ENCODE measurements at places on chromosomes 6 and 20. TPM values are rescaled to one million over a fixed set of nuclear protein-coding genes. Genes with fewer than 3 reads are reported as not detected.

Gene KCNQ2
- 3.2 TPM for total RNA-seq

Gene FAM83D
- 7.7 TPM for total RNA-seq

Gene BEND6
- 0.97 TPM for total RNA-seq

Gene C4A
- 6.1 TPM for total RNA-seq

Gene SLC17A2
- total RNA-seq: not detected

- DNase-seq: no peak
- H3K4me3 ChIP-seq: no peak overlapping the region
- peaks cover 18% of the 10 kb centered on the region for H3K4me1 ChIP-seq
- H3K27me3 ChIP-seq: no peaks in the 10 kb centered on the region
Observed at GRCh38 chr6:134431421-134431859, 113.5 kb upstream of the SGK1 start.

DNA sequence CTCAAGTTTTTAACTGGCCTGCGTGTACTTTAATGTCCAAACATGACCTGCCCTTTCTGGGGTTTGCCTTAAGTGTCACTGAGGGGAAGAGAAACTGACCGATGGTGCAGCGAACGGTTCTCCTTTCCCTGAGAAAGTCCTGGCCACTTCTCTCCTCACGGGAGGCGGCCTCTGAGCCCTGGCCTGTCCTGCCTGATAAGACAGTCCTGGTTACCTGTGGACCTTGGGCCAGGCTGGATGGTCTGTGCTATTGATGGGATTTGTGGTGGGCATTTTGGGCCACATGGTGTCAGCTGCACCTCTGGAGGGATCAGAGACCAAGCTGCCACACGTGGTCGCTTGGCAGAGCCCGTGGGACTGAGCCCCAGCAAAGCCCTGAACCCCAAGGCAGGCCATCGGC is 11.6 kb upstream of the NTSR1 start:
- no peak overlapping the region for H3K27ac ChIP-seq
- no peak overlapping the region for H3K4me3 ChIP-seq
- DNase-seq: no peak
- no peaks in the 10 kb centered on the region for H3K36me3 ChIP-seq

GRCh38 chr20:21092806-21093205 is 13.4 kb downstream of the LINC00237 start:
- H3K27me3 ChIP-seq: peaks cover 3% of the 10 kb centered on the region
- H3K36me3 ChIP-seq: no peaks in the 10 kb centered on the region

- H3K4me1 ChIP-seq: no peaks in the 10 kb centered on the region
- H3K4me3 ChIP-seq: no peak overlapping the region
- H3K27me3 ChIP-seq: peaks cover 2% of the 10 kb centered on the region
- DNase-seq: no peak
- H3K27ac ChIP-seq: no peak overlapping the region
Observed at GRCh38 chr20:2002365-2002764, 8.5 kb upstream of the PDYN start.

DNA sequence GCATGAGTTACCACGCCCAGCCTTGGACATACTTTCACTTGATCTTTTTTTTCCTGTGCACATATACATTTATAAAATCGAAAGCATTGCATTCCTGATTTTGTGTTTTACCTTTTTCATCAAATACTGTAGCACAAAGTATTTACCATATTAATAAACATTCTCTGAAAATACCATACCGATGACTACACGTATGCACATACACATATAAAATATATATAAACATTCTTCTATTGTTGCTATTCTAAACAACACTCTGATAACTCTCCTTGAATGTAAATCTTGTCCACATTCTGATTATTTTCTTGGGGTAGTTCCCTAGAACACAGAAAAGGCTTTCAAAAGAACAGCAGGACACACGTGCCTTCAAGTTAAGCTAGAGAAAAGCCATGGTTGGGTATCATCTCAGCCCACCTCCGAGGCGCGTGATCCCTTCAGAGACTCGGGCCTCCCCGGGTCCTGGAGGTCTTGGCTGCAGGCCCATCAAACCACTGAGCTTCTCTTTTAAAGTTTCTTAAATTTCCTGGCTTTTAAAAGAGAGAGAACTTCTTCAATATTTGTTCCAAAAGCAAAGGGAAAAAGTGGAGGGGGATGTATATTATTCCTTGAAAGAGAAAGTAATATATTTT is 198.1 kb downstream of the MYLK4 start:
- no peak for DNase-seq
- no peak overlapping the region for H3K27ac ChIP-seq
- no peaks in the 10 kb centered on the region for H3K4me1 ChIP-seq
- peaks cover 5% of the 10 kb centered on the region for H3K36me3 ChIP-seq

DNA sequence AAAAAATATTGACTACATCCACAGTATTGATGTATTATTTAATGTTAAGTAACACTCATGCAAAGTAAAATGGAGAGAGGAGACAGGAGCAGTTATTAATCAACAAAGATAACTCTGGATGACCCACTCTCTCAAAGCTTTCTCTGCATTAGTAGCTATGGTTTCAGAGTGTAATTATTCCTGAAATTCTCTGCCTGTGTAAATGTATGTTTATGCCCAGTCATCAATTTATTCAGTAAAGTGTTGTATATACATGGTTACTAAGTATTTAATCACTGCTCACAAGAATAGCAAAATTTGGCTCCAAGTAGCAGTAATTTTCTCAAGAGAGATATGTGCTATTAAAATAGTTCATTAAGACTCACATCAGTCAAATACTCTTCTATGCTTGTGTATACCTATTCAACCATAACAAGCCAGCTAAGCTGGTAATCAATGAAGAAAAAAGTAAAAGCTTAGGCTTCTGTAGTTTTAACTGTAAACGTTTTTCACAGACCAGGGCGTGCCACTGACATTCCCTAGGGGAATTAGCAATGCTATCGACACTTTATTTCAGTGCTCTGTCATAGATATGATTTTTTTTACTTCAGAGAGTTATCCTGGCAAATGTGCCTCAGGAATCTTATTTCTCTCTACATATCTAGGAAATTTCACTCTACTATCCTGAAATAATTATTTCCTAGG is 54.0 kb upstream of the RAB32 start:
- no peak overlapping the region for H3K27ac ChIP-seq
- H3K4me1 ChIP-seq: no peaks in the 10 kb centered on the region
- H3K36me3 ChIP-seq: no peaks in the 10 kb centered on the region
- no peak overlapping the region for H3K4me3 ChIP-seq
- DNase-seq: no peak
- H3K27me3 ChIP-seq: no peaks in the 10 kb centered on the region

- H3K36me3 ChIP-seq: peaks cover 3% of the 10 kb centered on the region
- H3K4me1 ChIP-seq: peaks cover 13% of the 10 kb centered on the region
- H3K4me3 ChIP-seq: no peak overlapping the region
- H3K27ac ChIP-seq: no peak overlapping the region
- peaks cover 7% of the 10 kb centered on the region for H3K27me3 ChIP-seq
Observed at GRCh38 chr20:4046926-4047325, 31.6 kb upstream of the RNF24 start.

DNA sequence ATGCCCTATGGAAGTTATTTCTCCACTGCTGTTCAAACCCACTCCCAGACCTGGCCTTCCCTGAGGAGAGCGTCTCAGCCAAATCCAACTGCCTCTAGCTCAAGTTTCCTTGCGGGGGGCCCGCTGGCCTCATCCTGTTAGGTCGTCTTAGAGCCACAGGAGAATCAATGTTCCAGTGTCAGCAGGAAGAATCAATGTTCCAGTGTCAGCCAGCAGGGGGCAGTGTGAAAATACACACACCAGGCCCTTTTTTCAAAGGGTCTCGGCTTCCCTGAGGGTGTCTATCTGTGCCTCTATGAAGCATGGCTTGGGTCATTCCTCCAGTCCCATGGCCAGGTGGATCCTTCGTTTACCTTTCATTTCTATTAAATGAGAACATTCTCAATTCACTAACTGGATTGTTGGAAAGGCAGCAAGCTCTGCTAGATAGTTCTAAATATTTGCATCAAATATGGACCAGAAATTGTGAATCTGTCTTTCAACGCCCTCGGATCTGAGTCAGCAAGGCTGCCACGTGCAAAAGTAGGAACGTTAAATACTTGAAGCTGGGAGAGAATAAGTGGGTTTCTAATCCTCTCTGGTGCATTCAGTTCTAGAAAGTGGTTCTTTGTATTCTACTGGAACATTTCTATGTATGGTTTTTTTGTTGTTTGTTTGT is 19.2 kb downstream of the PRND start:
- no peak overlapping the region for H3K4me3 ChIP-seq
- H3K4me1 ChIP-seq: peaks cover 22% of the 10 kb centered on the region
- peaks cover 5% of the 10 kb centered on the region for H3K36me3 ChIP-seq
- H3K27ac ChIP-seq: peak overlapping the region; percentile 50

- H3K36me3 ChIP-seq: no peaks in the 10 kb centered on the region
- no peak overlapping the region for H3K27ac ChIP-seq
- H3K27me3 ChIP-seq: no peaks in the 10 kb centered on the region
- DNase-seq: no peak
Observed at GRCh38 chr20:8005033-8005432, 14.5 kb downstream of the TMX4 start.

DNA sequence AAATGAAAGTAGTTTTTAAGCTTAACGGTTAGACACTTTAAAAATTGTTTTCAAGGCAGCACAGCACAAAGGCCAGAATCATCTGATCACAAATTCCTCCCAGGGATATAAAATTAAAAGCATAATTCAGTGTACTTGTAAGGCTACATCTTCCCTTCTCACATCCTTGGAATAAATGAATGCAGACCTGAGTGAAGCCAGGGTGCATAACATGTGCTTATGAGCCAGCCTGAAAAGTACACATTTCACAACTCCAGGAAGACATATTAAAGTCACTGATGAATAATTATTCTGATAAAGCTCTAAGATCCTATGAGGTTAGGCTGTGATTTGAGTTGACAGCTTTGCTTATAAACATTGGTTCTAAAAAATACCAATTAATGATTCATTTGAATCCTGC is 163.6 kb downstream of the BTBD9 start:
- no peak overlapping the region for H3K27ac ChIP-seq
- H3K4me1 ChIP-seq: peaks cover 13% of the 10 kb centered on the region
- no peak overlapping the region for H3K4me3 ChIP-seq
- H3K27me3 ChIP-seq: peaks cover 2% of the 10 kb centered on the region
- H3K36me3 ChIP-seq: no peaks in the 10 kb centered on the region

GRCh38 chr6:138026342-138026741 is 80.9 kb downstream of the PERP start:
- no peaks in the 10 kb centered on the region for H3K27me3 ChIP-seq
- H3K4me3 ChIP-seq: no peak overlapping the region
- no peaks in the 10 kb centered on the region for H3K4me1 ChIP-seq
- H3K36me3 ChIP-seq: no peaks in the 10 kb centered on the region
- DNase-seq: no peak

DNA sequence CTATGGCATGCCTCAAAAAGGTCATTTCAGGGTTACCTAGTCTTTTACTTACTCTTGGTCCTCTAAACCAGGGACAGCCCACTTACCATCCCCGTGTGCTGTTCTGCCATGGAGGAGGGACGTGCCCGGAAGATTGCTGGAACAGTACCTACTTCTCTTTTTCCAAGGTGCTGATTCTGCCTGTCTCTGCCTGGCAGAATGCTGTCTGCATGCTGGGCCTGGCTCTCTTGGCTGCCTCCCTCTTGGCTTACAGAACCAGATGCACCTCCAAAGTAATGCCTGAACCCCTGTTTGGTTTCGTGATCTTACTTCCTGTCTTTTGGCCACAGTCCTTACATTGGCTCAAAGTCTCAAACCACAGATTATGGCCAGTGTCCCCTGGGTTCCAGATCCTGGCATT is 120.7 kb upstream of the NT5E start:
- H3K4me1 ChIP-seq: no peaks in the 10 kb centered on the region
- DNase-seq: no peak
- no peaks in the 10 kb centered on the region for H3K36me3 ChIP-seq
- H3K27ac ChIP-seq: no peak overlapping the region
- H3K27me3 ChIP-seq: peaks cover 5% of the 10 kb centered on the region
- no peak overlapping the region for H3K4me3 ChIP-seq

- no peak overlapping the region for H3K4me3 ChIP-seq
- H3K27ac ChIP-seq: no peak overlapping the region
- H3K27me3 ChIP-seq: no peaks in the 10 kb centered on the region
- H3K36me3 ChIP-seq: no peaks in the 10 kb centered on the region
- no peak for DNase-seq
Observed at GRCh38 chr20:6466075-6466810, 301.2 kb upstream of the BMP2 start.

- H3K4me3 ChIP-seq: no peak overlapping the region
- no peaks in the 10 kb centered on the region for H3K4me1 ChIP-seq
- H3K27me3 ChIP-seq: no peaks in the 10 kb centered on the region
- H3K36me3 ChIP-seq: no peaks in the 10 kb centered on the region
Observed at GRCh38 chr6:53375847-53376246, 27.1 kb upstream of the ELOVL5 start.

GRCh38 chr6:383856-384255 is 7.7 kb upstream of the IRF4 start:
- DNase-seq: no peak
- no peaks in the 10 kb centered on the region for H3K4me1 ChIP-seq
- no peak overlapping the region for H3K4me3 ChIP-seq
- no peak overlapping the region for H3K27ac ChIP-seq
- peaks cover 10% of the 10 kb centered on the region for H3K27me3 ChIP-seq
- peaks cover 3% of the 10 kb centered on the region for H3K36me3 ChIP-seq

GRCh38 chr6:69584913-69585729 is 211.7 kb downstream of the LMBRD1 start:
- DNase-seq: no peak
- no peaks in the 10 kb centered on the region for H3K27me3 ChIP-seq
- H3K4me3 ChIP-seq: no peak overlapping the region
- no peaks in the 10 kb centered on the region for H3K36me3 ChIP-seq
- H3K4me1 ChIP-seq: no peaks in the 10 kb centered on the region

DNA sequence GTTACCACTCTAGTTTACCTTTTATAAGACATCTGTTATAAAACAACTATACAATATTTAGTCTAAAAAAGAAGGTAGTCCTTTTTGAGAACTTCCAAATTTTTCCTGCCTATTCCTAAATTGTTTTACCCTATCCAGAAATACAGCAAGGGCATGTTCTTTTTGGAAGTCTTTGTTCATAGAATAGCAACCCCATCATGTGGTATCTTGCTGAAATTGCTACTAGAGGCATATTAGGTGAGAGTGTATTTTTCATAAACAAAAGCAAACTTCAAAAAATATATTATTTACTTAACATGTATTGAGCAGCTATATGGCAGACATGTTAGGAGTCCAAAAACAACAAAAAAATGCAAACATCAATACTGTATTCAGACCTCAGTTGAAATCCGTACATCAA is 371.8 kb upstream of the NRSN1 start:
- H3K4me1 ChIP-seq: no peaks in the 10 kb centered on the region
- DNase-seq: no peak
- no peaks in the 10 kb centered on the region for H3K27me3 ChIP-seq

Data from endothelial cell (in vitro differentiated cells).